DMS53 (cell line): ENCODE measurements at places on chromosomes 5 and 9.
A peak's percentile ranks its signal among the peaks of the same experiment; 100 is the strongest.

DNA sequence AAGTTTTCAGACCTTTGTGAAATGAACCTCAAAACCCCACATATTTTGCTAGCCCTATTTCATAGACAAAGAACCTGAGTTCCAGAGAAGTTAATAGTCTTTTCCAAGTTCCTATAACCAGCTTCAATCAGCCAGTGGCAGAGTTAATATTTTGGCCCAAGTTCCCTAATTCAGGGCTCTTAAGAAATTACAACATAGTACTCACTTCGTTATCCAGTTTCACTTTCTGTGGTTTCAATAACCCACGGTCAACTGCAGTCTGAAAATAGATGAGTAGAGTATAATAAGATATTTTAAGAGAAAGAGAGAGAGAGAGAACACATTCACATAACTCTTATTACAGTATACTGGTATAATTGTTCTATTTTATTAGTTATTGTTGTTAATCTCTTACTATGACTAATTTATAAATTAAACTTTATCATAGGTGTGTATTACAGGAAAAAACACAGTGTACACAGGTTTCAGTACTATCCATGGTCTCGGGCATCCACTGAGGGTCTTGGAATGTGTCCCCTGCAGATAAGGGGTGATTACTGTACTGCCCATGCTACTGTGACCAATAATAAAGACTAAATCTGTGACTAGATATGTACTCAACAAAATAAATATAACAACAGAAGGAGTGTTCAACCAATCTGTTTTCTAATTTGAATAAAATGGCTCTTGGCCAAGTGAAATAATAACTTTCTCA, 9.3 kb upstream of the MYOT start:
- DNase-seq, result no peak

DNA sequence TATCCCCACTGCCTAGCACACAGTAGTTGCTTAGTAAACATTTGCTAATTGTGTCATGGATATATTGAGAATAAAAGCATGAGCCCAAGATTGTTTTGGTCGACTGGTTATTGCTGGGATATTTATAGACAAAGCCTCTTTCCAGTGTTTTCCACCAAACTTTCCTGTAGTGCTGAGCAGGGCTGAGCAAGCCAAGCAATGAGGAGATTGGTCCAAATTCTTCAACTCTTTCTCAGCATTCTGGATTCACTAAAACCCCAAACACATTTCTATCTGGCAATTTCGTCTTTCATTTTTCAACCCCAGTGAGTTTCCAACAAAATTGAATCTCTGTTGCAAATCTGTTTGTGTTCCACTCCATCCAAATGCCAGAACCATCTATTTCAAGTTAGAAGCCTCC, 31.9 kb upstream of the TARS1 start:
- no peak for DNase-seq

DNA sequence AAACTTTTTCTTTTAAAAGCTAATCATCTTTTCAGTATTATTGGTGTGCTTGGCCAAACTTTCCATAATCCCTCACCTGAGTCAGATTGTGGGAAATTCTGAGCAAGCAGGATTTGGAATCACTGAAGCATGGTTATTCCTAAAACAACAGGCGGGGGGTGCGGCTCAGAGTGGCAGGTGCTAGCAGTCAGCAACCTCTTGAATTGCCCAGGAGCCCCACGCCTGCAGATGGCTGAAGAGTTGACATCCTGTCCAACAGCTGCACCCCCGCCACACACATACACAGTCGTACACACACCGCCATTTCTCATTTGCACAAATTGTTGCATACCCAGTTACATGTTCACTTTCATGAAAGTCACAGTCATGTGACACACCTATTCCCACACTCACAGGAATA, 96.6 kb downstream of the LHX2 start:
- DNase-seq, result peak; percentile 95

DNA sequence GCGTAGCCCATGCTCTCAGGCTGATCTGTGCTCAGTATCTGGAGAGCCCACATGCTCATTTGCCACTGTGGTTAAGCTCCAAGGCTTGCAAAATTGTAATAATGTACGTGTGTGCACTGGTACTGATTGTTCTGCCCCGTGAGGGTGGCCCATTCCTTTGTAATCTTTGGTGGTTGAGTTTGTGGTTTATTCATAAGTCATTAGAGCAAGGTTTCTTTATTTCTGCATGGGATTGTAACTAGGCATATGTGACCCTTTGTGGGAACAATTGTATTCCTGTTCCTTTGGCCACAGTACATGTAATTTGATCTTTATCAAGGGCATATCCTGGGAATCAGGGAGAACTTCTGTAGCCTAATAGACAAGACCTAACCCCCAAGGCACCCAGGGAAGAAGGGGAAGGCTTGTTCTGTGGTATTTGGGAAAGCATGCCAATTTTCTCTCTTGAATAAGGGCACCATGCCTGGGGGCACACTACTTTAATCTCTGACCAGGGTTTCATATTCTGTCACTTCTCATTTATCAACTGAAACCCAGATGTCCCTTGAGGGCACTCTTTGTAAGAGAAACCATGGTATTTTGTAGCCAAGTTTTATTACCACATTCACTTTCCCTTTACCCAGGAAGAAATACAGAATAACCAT, 74.6 kb downstream of the NPR3 start:
- DNase-seq, result no peak

DNA sequence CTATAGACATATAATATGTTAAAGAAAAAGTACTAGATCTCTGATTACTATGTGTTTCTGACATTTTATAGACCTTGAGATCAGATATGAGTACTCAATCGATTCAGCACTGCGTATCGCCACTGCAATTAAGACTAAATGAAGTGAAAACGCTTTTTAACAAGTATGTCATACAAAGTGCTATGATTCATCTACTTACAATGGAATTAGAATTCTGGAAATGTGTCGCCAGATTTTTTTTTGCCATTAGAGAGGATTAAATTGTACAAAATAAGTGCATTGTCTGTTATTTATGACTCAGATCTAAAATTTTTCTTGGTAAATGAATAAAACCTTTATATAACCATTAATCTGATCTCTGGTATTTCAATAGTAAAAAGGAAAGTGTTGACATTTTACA, 20.0 kb upstream of the AGGF1 start:
- no peak for DNase-seq

DNA sequence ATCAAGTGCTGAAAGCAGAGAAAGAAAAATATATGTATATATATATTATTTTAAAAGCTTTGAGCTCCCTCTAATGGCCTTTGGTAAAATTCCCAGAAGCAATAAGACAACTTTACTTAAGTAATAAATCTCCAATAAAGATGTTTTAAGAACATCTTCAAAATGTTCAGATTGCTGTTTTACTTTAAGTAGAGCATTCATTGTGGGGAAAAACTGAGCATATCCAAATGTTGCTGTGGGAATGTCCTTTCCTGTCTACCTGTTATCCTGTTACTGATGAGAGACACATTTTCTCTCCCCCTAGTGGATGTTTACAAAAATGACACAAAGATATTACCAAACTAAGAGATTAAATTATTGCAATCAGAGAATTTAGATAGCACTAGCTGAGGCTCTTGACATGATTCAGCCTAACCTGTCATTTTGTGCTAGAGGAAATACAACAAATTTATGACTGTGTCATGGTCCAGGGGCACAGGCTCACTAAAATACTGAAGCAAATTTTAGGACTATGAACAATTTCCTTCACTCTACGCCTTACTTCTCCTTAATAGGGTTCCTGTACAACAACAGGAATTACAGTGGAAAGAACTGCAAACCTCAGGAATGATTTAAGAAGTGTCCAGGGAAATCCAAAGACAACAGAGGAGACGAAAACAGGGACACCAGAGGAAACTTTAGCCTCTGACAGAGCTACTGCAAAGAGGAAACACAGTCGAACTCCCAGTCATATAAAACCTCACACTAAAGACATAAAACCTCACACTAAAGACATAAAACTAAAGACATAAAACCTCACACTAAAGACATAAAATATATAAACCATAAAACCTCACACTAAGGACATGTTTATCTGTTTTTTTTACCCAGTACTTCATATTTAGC, 24.3 kb upstream of the PRRC1 start:
- peak; percentile 77 for DNase-seq
